ENCODE measurements at places on chromosomes 1 and 21. TPM values are rescaled to one million over a fixed set of nuclear protein-coding genes. Genes with fewer than 3 reads are reported as not detected.

Gene C1QC
- not detected for total RNA-seq

Gene NKAIN1
- not detected for total RNA-seq

Gene GUCA2A
- not detected for total RNA-seq

GRCh38 chr21:42169758-42170157, 49.2 kb upstream of the ABCG1 start:
- no peak overlapping the region for H3K27ac ChIP-seq
- no peaks in the 10 kb centered on the region for H3K36me3 ChIP-seq
- DNase-seq, result no peak
- no peak overlapping the region for H3K4me3 ChIP-seq
- H3K27me3 ChIP-seq, result no peaks in the 10 kb centered on the region
- H3K4me1 ChIP-seq, result no peaks in the 10 kb centered on the region

- H3K27me3 ChIP-seq, result no peaks in the 10 kb centered on the region
- no peak overlapping the region for H3K4me3 ChIP-seq
- H3K27ac ChIP-seq, result no peak overlapping the region
- no peak for DNase-seq
- H3K4me1 ChIP-seq, result peaks cover 10% of the 10 kb centered on the region
- H3K36me3 ChIP-seq, result peaks cover 40% of the 10 kb centered on the region
These were observed 10.2 kb downstream of the DDI2 start for GRCh38 chr1:15627343-15627988.
